AG04449 (cell line): ENCODE measurements at places on chromosomes 6 and 20.

DNA sequence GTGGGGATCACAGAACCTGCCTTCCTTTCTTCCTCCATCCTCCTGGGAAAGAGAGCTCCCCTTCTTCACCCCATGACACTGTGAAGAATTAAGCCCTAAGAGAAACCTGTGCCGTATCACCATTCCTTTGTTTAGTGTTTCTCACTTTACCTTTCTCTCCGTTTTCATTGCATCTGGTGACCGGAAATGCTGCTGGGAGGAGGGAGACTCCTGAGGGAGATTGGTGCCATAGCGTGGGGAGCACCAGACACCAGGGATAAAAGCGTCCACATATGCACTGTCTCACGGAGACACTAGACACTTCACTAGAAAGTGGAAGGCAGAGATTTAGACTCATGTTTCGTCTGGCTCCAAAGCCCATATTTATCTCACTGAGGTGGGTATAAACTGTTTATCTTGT, 15.5 kb upstream of the ULBP3 start:
- DNase-seq, result no peak

- no peak for DNase-seq
Observed at GRCh38 chr6:17965397-17965796, 22.0 kb downstream of the KIF13A start.

GRCh38 chr20:59972037-59972801, 14.0 kb downstream of the CDH26 start:
- no peak for DNase-seq

DNA sequence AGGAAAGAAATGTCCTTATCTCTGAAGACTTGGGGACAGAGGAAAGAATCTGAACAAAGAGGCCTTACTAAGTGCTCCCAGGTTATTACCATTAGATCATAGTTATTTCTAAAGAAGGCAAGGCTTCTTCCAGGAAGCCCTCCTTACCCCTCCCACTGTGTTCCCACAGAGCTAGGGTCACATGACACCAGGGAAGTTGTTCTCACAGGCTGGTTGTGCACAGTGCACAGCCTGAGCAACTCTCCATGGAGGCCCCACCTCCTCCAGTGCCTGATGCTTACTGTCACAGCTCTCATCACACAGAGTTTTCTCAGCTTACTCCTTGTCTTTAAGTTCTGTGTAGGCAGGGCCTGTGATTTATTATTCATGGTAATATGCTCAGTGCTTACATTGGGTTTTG, 68.9 kb upstream of the SCGN start:
- no peak for DNase-seq
